Ovary (tissue), 10 donors: ENCODE measurements at places on chromosomes 5 and 9. TPM values are rescaled to one million over a fixed set of nuclear protein-coding genes. Genes with fewer than 3 reads are reported as not detected.

DNA sequence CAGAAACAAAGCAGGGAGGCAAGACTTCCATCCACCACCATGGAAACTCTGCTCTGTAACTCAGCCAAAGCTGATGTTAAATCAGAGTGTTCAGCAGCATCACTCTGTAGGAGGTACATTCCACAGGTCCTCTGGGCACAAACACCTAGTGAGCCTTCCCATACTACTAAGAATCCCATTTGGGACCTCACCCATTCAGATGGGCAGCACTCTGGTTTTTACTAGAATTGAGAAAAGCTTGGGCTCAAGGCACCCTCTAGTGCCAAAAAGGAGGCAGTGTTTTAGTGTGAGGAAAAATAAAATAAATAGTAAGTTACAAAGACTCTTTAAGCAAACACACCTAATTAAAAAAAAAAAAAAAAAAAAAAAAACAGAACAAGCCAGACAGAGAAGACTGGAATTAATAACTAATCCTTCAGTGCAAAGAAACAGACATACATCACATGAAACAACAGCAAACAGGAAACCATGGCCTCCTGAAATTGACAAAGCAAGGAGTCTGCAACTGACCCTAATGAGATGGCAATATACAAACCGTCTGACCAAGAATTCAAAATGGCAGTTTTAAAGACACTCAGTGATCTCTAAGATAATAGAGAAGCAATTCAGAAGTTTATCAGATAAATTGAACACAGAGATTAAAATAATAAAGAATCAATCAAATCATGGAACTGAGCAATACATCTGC lies 159.5 kb downstream of the GNA14 start:
- no peaks in the 10 kb centered on the region for H3K4me1 ChIP-seq
- no peak overlapping the region for H3K27ac ChIP-seq
- no peaks in the 10 kb centered on the region for H3K27me3 ChIP-seq
- H3K36me3 ChIP-seq = no peaks in the 10 kb centered on the region

DNA sequence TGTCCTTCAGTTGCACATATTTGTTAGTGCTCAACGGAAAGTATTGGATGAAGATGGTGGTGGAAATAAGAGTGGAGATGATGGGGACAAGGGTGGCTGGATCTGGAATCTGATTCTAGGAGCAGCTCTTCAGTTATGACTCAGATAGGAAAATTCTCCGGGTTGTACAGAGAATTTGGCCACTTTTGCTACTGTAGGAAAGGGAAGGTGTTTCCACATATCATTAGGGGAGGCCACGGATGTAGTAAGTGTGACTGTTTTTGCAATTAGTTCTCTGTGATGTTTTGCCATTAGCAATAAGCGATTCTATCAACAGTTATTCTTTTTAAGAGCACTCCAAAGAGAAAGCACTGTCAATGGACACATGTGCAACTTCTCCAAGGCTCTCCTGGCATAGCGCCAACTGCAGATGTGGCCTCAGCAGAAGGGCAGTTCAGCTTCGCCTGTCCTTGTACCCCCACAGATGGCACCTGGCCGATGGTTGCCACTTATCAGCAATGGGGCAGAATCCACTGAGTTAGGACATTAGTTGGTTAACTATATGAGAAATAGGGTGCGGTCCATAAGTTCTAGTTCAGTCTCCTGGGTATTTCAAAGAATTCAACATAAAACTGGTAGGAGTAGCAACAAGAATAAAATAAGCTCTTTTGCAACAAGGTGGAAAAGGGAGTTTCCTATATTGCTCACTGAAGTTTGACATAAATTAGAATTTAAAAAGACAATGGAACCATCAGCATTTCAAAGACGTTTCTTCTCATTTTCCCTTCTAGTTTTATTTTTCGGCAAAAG lies 96.3 kb downstream of the ARSB start:
- H3K27me3 ChIP-seq = no peaks in the 10 kb centered on the region
- no peak for DNase-seq
- no peak overlapping the region for H3K27ac ChIP-seq

DNA sequence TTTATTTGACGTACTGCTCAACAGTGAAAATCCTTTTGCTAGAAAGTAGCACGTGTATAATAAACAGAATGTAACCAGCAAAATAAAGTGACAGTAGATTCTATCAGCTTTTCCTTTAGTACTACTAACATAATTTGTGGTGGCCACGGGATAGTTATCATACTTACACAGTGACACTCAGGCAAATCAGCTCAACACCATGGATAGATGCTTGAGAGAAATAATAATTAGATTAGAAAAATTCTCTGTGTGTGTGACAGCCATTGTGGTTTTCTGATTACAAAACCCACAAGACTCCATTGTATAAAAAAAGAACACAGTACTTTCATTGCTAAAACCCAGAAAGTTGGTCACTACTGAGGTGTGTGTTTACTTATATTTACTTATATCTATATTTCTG lies 101.1 kb downstream of the MUSK start:
- H3K4me1 ChIP-seq = peaks cover 7% of the 10 kb centered on the region
- H3K27ac ChIP-seq = no peak overlapping the region
- H3K27me3 ChIP-seq = no peaks in the 10 kb centered on the region
- no peaks in the 10 kb centered on the region for H3K36me3 ChIP-seq
- no peak overlapping the region for H3K4me3 ChIP-seq

GRCh38 chr9:106878081-106878837 lies 15.3 kb downstream of the ZNF462 start:
- H3K36me3 ChIP-seq = no peaks in the 10 kb centered on the region
- peak overlapping the region; percentile 43 for H3K27ac ChIP-seq
- no peak overlapping the region for H3K4me3 ChIP-seq
- no peak for DNase-seq
- H3K27me3 ChIP-seq = no peaks in the 10 kb centered on the region
- H3K4me1 ChIP-seq = peaks cover 27% of the 10 kb centered on the region

GRCh38 chr5:180633283-180634177 lies 15.9 kb downstream of the FLT4 start:
- no peaks in the 10 kb centered on the region for H3K4me1 ChIP-seq
- no peaks in the 10 kb centered on the region for H3K36me3 ChIP-seq
- no peaks in the 10 kb centered on the region for H3K27me3 ChIP-seq
- H3K27ac ChIP-seq = no peak overlapping the region
- H3K4me3 ChIP-seq = no peak overlapping the region
- no peak for DNase-seq

Gene ANKRD18B
- total RNA-seq = not detected

DNA sequence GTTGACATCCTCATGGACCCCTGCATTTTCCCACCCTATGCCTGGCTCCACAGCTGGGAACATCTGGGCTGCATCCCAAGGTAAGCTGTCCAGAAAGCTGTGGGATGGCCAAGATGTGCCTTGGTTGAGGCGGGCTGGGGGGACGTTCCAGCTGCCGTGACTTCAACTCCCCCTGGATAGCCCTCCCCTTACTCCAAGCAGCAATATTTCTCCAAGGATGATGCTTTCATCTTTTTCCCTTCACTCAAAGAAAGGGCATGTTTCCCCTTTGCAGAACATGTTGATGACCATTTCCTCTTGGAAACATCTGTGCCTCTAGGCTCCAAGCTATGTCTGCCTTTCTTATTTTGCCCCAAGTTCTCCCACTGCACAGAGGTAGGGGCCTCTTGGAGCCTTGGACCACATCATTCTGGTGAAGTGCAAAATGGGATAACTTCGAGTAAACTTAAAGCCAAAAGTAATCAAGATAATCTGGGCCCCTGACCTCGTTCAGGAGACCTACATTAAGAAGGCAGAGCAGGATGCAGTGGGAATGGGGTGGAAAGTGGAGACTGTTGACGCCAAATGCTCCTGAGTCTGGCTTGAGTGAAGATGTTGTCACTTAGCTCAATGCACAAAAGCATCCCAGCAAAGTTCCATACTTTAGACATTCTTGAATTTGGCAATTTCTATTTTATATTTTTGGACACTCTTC lies 175.2 kb downstream of the GAS1 start:
- H3K4me1 ChIP-seq = no peaks in the 10 kb centered on the region
- H3K27me3 ChIP-seq = no peaks in the 10 kb centered on the region
- H3K4me3 ChIP-seq = no peak overlapping the region

DNA sequence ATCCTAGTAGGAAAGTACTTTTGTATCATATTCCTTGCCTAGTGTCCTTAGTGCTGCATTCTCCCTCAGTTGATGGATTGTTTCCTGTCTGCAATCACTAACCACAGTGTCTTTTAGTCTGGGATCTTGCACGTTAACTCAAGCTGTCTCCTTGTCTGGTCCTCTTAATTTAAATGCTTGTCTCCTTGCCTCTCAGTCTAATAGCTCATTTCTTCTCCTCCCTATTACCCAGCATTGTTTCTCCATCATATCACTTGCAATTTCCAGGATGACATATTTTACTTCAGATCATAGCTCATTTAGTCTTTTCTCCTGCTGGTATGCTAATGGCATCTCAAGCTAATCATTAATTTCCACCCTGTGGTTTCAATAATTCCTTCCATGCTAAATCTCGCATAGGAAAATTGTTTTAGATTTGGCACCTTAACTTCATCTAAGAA lies 2052.0 kb upstream of the C9orf72 start:
- no peak for DNase-seq
- no peaks in the 10 kb centered on the region for H3K4me1 ChIP-seq
- no peak overlapping the region for H3K27ac ChIP-seq

DNA sequence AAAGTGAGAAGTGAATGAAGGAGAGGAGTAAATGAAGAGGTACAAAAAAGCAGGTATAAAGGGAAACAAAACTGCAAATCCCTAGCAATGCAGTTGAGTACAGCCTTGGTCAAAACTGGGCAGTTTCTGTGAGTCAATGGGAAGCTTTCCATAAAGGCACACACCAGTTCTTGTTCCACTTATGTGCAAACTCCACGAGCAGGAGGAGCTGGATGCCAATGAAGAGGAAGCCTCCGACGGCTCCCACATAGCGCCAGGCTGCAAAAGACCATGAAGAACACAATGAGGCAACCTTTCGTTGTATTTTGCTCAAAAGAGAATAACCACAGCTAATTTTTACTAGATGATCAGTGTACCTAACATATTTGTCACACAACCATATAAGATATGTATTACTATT lies 81.1 kb downstream of the SERINC5 start:
- no peaks in the 10 kb centered on the region for H3K36me3 ChIP-seq
- DNase-seq = no peak
- peaks cover 12% of the 10 kb centered on the region for H3K4me1 ChIP-seq

DNA sequence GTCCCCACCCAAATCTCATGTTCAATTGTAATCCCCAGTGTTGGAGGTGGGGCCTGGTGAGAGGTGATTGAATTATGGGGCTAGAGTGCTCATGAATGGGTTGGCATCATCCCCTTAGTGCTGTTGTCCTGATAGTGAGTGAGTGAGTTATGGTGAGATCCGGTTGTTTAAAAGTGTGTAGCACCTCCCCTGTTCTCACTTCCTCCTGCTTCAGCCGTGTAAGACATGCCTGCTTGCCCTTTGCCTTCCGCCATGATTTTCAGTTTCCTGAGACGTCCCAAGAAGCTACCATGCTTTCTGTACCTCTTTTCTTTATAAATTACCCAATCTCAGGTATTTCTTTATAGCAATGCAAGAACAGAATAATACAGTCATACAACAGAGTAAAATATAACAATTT lies 742 bp upstream of the LECT2 start:
- no peaks in the 10 kb centered on the region for H3K4me1 ChIP-seq
- H3K27me3 ChIP-seq = no peaks in the 10 kb centered on the region
- no peak overlapping the region for H3K4me3 ChIP-seq
- no peaks in the 10 kb centered on the region for H3K36me3 ChIP-seq
- H3K27ac ChIP-seq = no peak overlapping the region
- no peak for DNase-seq

- no peaks in the 10 kb centered on the region for H3K36me3 ChIP-seq
- no peaks in the 10 kb centered on the region for H3K27me3 ChIP-seq
- H3K4me1 ChIP-seq = no peaks in the 10 kb centered on the region
- H3K27ac ChIP-seq = no peak overlapping the region
- no peak overlapping the region for H3K4me3 ChIP-seq
These were observed 17.6 kb upstream of the UNC5A start for GRCh38 chr5:176792655-176793342.

Gene RASGEF1C
- total RNA-seq = 0.37 TPM

Gene KLHL9
- total RNA-seq = 35.9 TPM

DNA sequence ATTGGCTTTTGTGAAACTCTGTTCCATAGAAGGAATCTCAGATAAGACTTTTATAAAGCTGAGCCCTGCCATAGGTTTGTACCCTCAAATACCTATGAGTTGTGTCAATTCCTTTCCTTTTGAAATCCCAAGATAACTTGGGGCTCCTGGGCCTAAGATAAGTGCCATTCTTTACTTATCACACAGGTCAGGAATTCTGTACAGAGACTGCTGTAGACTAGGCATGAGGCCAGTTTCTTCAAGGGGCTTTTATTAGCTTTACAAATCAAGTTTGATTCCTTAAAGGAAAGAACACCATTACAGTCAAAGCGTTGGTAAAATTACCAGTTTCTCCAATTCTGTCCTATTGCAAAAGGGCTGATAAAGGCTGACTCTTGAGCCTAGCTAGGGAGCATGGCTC lies 39.2 kb downstream of the SHC3 start:
- no peak overlapping the region for H3K27ac ChIP-seq
- no peaks in the 10 kb centered on the region for H3K36me3 ChIP-seq
- no peaks in the 10 kb centered on the region for H3K4me1 ChIP-seq
- DNase-seq = no peak
- no peak overlapping the region for H3K4me3 ChIP-seq

Gene PRDM9
- not detected for total RNA-seq

- no peaks in the 10 kb centered on the region for H3K27me3 ChIP-seq
- no peak overlapping the region for H3K27ac ChIP-seq
- no peak overlapping the region for H3K4me3 ChIP-seq
- H3K4me1 ChIP-seq = no peaks in the 10 kb centered on the region
- no peak for DNase-seq
- no peaks in the 10 kb centered on the region for H3K36me3 ChIP-seq
These were observed 49.4 kb downstream of the ASTN2 start for GRCh38 chr9:117365438-117365837.

Gene CD74
- 343 TPM for total RNA-seq

DNA sequence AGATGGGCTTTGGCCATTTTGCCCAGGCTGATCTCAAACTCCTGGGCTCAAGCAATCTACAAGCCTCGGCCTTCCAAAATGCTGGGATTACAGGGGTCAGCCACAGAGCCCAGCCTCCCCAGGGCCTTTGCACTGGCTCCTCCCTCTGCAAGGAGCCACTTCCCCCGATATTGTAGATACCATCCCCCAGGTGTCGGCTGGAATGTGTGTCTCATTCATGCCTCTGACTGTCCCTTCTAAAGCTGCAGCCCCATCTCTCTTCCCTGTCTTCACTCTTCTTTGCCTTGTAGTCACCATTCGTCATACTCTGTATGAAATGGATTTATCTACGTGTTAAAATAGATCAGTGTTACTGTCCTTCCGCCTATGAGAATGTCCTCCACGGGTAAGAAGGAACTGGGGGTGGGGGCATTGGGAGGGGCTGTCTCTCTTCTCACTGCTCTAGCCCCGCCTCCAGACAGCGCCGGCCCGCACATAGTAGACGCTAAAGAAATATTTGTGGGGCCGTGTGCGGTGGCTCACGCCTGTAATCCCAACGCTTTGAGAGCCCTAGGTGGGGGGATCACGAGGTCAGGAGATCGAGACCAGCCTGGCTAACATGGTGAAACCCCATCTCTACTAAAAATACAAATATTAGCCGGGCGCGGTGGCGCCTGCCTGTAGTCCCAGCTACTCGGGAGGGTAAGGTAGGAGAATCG lies 68.5 kb downstream of the LMX1B start:
- H3K4me1 ChIP-seq = peaks cover 5% of the 10 kb centered on the region
- no peaks in the 10 kb centered on the region for H3K36me3 ChIP-seq
- H3K4me3 ChIP-seq = no peak overlapping the region
- H3K27me3 ChIP-seq = peaks cover under 1% of the 10 kb centered on the region

GRCh38 chr9:74817281-74817810 lies 70.4 kb downstream of the TRPM6 start:
- DNase-seq = no peak
- no peak overlapping the region for H3K4me3 ChIP-seq
- no peaks in the 10 kb centered on the region for H3K27me3 ChIP-seq
- no peak overlapping the region for H3K27ac ChIP-seq

- no peak for DNase-seq
- H3K27ac ChIP-seq = no peak overlapping the region
- H3K4me1 ChIP-seq = no peaks in the 10 kb centered on the region
These were observed 65.0 kb downstream of the FBXL7 start for GRCh38 chr5:15564957-15565356.
